ENCODE measurements at places on chromosomes 2 and 18. TPM values are rescaled to one million over a fixed set of nuclear protein-coding genes. Genes with fewer than 3 reads are reported as not detected.

DNA sequence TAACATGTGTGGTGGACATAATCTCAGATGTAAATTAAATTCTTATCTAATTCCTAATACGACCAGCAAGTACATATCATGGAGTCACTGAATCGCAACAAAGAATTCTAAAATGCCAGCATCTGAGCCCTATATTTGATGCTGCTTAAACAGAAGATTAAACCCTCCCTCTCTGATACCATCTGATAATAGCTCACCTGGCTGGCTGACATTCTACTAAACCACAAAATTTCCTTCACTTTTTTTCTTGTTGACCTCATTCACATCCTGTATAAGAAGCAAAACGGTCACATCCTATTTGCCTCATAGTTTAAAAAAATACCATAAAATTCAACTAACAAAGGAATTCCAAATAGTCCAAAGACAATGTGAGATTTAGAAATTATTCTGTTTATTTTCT is 371.6 kb upstream of the SLC8A1 start:
- no peak overlapping the region for H3K27ac ChIP-seq
- peaks cover 8% of the 10 kb centered on the region for H3K4me1 ChIP-seq
- no peaks in the 10 kb centered on the region for H3K27me3 ChIP-seq
- no peak for DNase-seq
- H3K36me3 ChIP-seq: no peaks in the 10 kb centered on the region

DNA sequence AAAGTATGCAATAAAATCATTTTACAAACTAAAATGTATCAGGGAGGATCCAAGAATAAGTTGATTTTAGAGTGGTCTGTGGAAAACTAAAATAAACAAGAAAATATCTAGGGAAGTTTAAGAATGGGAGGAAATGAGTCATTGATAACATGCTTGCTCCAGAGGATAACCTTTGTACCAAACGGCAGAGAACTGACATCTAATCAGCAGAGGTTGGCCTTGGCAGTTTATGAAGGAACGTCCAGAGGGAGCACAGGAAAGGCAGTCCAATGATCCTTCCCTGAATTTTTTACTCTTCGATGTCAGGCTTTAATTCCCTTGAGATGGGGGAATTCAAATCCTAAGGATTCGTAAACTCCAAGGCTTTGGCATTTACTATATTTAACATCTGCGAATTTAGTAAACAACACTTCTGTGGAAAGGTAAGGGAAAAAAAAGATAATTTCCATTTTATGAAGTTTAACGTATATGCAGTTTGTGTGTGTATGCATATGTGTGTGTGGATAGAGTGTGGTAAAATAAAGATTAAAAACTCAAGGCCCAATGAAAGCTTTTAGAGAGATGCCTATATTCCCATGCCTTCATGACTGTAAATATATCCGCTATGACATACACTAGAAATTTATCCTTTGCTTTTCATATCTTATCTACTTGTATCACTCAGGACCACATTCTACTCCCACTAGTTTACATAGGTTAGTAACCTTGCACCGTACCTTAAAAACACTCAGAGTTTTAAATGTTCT is 8.7 kb upstream of the INPP1 start:
- H3K27ac ChIP-seq: no peak overlapping the region
- no peaks in the 10 kb centered on the region for H3K4me1 ChIP-seq
- H3K4me3 ChIP-seq: no peak overlapping the region
- H3K36me3 ChIP-seq: no peaks in the 10 kb centered on the region
- DNase-seq: no peak

DNA sequence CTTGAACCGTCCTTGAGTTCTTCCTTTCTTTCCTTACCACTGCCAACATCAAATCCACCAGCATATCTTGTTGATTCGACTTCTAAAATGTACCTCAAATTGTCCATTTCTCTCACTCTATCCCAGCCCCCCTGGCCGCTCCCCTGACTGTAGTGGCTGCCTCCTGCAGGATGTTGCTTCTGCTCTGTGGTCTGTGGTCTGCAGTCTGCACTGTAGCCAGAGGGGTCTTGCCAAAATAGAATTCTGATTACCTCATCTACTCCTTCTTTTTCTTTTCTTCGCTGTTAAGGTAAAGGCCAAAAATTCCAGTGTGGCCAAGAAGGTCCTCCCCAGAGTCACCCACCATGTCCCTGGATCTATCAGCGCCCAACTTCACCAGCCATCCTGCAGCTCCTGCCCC is 79.5 kb upstream of the ALPP start:
- peaks cover 6% of the 10 kb centered on the region for H3K36me3 ChIP-seq
- H3K4me1 ChIP-seq: peaks cover 14% of the 10 kb centered on the region
- no peak overlapping the region for H3K27ac ChIP-seq
- no peak overlapping the region for H3K4me3 ChIP-seq

- no peaks in the 10 kb centered on the region for H3K36me3 ChIP-seq
- peaks cover 6% of the 10 kb centered on the region for H3K4me1 ChIP-seq
- no peak overlapping the region for H3K27ac ChIP-seq
- H3K27me3 ChIP-seq: no peaks in the 10 kb centered on the region
- no peak overlapping the region for H3K4me3 ChIP-seq
These were observed 26.3 kb downstream of the KIF3C start for GRCh38 chr2:25955869-25956535.

- no peak overlapping the region for H3K4me3 ChIP-seq
- H3K36me3 ChIP-seq: peaks cover 56% of the 10 kb centered on the region
- DNase-seq: no peak
- H3K27me3 ChIP-seq: no peaks in the 10 kb centered on the region
- H3K4me1 ChIP-seq: no peaks in the 10 kb centered on the region
- H3K27ac ChIP-seq: no peak overlapping the region
These were observed 41.0 kb downstream of the TMEM87B start for GRCh38 chr2:112096098-112096497.

DNA sequence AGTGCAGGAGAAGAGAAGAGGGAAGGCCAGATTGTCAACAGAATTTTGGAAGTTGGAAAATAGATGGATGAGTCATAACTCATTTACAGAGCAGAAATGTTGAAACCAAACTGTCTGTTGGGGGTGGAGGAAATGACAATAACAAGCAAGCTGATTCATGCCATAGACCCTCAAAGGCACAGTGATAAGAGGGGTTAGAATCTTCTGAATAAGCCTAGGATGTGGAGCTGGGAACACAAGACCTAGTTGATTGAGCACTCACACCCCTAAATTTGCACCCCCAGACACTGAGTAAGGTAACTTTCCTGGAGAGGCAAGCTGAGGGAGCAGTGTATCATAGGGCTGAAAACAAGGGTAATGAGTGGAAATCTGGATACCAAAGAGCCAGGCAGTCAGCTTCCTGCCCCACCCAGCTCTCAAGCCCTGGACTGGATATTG is 141.4 kb downstream of the SCG2 start:
- H3K27me3 ChIP-seq: no peaks in the 10 kb centered on the region
- H3K4me1 ChIP-seq: no peaks in the 10 kb centered on the region
- DNase-seq: no peak
- no peaks in the 10 kb centered on the region for H3K36me3 ChIP-seq
- no peak overlapping the region for H3K27ac ChIP-seq

Gene DQX1
- 0.76 TPM for total RNA-seq

GRCh38 chr2:234643407-234643806 is 146.5 kb upstream of the ARL4C start:
- no peak overlapping the region for H3K27ac ChIP-seq
- H3K4me1 ChIP-seq: no peaks in the 10 kb centered on the region
- no peak overlapping the region for H3K4me3 ChIP-seq
- peaks cover 9% of the 10 kb centered on the region for H3K27me3 ChIP-seq
- H3K36me3 ChIP-seq: no peaks in the 10 kb centered on the region

DNA sequence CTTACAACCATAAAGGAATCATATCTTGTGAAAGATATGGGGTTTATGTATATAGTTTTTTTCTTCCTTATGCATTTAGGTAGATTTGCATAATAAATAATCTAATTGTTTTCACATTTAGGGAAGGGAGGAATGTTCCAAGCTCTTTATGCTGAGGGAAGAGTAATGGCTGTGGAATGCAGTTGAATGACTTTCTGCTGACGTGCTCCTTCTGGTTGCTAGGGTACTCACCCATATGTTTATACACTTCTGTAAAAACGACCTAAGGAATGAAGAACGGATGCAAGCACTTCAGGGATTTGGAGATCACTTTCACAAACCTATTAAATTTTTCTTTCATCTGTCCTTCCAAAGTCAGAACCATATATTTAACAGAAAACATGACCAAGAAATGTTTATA is 29.2 kb upstream of the PPP4R1 start:
- H3K4me1 ChIP-seq: no peaks in the 10 kb centered on the region
- no peak overlapping the region for H3K27ac ChIP-seq
- no peak for DNase-seq
- no peaks in the 10 kb centered on the region for H3K36me3 ChIP-seq
- H3K27me3 ChIP-seq: no peaks in the 10 kb centered on the region
